ENCODE measurements at places on chromosomes 2 and 18.

DNA sequence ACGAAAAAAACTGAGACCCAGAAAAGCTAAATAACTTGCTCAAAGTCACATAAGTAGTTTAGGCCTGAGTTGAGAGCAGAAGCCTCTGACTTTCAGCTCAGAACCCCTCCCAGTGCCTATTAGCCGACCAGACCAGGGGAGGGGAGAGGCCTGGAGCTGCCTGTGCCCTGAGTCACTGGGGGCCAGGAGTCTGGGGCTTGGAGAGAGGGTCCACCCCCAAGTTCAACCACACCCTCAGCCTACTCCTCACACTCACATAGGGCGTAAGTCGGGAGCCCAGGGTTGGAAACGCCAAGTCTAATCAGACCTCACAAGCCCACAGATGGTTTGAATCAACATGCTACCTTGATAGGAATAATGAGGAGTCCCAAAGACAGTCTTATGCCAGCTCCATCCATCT, 12.6 kb upstream of the PKDCC start:
- DNase-seq = no peak

DNA sequence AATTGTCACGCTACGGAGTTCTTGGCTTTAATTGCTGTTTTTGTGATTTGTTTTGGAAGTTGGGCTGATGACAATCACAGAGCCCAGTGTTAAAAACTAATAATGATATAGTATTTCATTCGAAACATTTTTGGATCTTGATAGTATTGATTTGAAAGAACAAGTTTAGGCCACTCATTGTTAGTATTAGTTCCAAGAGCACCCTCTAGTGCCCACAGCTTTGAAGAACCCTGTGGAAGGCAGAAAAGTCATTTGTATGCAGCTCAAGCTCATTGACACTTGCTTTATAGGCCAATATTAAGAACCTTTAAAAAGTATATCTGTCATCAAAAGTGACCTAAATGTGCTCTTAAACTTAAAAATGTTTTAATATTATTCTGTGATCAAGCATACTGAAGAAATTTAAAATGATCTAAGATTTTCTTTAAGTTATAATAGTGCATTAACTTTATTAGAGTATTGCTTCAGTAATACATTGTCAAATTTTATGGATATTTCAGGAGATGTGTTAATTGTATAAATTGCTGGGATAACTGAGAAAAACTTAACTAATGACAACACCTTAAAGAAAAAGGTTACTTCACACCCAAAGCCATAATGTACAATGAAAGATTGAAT, 191.0 kb downstream of the GRB14 start:
- DNase-seq = no peak

GRCh38 chr2:120978359-120979050, 242.8 kb downstream of the GLI2 start:
- DNase-seq = no peak

DNA sequence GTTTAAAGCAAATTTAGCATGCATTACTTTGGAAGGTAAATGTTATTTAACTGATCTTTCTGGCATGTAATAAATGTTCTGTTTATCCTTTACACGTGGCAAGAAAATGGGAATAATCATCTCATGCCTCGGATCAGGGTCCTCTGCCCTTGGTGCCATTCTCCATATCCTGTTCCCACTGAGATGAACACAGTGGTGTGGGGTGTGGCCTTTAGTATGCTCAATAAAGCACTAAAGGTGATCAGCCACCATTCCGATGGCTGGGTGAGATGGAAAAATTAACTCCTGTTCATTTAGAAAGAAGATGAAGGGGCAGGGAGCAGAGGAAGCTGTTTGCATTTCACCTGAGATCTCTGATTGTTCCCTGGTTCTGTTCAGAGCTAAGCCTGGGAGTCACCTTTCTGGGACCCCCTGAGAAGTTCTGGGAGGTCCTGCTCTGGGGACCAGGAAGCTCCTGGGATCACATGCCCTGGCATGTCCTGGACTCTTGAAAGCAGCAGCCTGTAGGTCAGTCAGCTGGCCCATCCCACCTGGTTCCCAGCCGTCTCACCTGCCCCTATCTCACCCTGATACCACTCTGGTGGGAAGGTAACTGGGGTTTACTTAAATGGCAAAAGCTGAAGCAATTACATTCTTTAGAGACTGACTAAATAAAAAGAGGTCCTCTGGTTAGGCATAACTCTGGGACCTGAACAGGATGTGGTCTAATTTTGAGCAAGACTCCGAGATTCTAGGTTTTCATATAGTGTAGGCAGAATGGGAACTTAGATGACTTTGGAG, 288.9 kb upstream of the EPAS1 start:
- no peak for DNase-seq

- no peak for DNase-seq
These were observed 111.1 kb downstream of the KLHL14 start for GRCh38 chr18:32661486-32662299.

- peak; percentile 74 for DNase-seq
These were observed 7.4 kb downstream of the CTDSP1 start for GRCh38 chr2:218406949-218407618.
